ENCODE measurements at places on chromosomes 5 and 9. TPM values are rescaled to one million over a fixed set of nuclear protein-coding genes. Genes with fewer than 3 reads are reported as not detected.

PHYKPL gene
- 27.5 TPM for total RNA-seq

GABRA1 gene
- 0.41 TPM for total RNA-seq

KCNT1 gene
- total RNA-seq: not detected

DNA sequence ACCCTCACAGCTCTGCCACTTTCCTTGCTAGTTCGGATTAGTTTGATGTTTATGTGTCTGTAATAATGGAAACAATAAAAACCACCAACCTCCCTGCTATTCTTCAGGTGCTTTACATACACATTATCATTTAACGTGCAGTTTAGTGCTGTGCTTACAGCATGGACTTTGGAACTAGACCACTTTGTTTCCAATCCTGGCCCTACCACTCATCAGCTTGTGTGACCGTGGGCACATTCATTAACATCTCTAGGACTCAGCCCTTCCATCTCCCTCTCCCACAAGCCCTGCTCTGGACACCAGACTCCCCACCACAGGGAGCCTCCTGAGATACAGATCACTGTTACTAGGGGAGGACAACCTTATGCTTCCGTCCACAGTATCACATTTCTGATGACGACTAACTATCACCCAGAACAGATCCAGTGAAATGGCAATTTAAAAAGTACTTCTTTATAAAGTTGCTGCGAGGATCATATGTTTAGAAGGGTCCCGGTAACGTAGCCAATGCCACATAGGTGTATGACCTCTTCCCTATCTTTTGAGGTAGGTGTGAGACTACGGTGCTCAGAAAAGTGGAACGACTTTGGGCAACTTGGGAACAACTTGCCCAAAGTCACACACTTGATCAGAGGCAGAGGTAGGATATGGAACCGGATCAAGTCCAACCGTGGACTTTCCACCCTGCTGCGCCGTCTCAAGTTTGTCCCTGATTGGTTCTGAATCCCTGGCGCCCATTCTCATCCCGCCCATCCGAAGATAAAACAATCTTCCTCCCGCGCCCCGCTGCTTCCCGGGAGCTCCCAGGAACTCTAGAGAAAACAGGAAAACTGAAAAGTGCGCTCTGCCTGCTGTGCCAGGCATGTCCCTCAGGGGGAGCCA is 132.4 kb upstream of the NIPBL start:
- DNase-seq: peak; percentile 43

GRCh38 chr9:127523312-127523851 is 72.1 kb downstream of the LRSAM1 start:
- DNase-seq: no peak

GRCh38 chr5:180093651-180094382 is 22.3 kb upstream of the RNF130 start:
- no peak for DNase-seq

DNA sequence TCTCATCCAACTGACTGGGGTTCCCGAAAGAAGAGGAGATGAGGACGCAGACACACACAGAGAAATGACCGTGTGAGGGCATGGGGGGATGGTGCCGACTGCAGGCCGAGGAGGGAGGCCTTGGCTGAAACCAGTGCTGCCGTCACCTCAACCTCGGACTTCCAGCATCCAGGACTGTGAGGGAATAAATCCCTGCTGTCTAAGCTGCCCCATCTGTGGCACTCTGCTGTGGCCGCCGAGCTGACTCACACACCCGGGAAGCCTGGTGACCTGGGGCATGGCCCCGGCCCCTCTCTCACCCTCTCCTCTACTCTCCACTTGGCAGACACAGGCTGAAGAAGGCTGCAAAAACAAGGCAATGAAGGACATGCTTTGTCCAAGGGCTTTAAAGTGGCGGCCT is 4.4 kb upstream of the COL5A1 start:
- DNase-seq: peak; percentile 52

DNA sequence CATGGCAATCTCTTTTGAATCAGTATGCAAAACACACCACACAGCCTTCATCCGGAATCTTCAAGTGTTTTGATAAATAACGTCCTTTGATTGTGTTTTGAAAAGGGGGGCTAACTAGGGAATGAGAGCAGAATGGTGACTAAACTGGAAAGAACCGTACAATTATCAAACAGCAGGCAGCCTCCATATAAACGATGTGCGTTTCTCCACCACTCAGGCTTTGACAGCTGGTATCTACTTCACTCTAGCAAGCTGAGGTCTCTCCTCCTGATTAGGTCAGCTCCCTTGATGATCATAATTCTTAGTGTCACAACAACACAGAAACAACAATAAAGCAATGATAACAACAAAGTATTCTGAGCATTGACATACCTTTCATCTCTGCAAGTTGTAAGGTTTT is 465.9 kb downstream of the TUSC1 start:
- no peak for DNase-seq

DNA sequence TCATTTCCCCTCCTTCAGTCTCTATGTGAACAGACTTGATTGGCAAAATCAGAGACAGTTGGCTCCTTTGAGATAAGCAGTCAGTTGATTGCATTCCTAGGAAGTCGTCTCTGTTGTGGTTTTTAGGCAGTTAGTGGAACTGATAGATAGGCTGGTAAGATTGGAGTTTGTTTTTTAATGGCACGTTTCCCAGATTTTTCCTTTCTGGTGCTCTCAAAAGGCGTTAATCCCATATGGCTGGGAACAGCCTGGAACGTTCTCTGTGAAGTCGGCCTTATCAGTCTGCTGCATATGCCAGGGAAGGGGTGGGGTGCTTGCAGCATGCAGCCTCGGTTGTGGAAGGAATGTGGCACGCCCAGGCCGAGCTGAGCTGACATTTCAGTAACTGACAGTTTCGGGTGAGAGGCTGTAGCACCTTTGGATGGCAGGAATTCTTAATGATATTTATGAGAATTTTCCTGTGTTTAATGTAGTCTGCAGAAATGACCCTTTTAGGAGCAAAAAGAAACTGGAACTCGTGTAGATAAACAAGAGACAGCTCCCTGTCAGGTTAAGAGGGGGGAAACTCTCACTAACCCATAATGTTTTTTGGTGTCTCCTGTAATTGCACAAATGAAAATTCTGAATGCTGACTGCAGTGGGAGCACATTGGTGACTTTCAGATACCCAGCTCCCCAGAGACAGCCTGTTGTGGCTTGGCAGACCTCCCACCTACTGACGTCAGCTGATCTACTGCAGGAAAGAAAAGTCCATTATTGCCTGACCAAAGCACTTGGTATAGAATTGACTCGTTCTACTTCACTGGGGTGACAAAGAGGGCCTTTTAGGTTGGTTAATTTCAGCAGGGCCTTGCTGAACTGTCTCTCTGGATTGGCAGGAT is 6.3 kb downstream of the SPTAN1 start:
- DNase-seq: peak; percentile 93

DNA sequence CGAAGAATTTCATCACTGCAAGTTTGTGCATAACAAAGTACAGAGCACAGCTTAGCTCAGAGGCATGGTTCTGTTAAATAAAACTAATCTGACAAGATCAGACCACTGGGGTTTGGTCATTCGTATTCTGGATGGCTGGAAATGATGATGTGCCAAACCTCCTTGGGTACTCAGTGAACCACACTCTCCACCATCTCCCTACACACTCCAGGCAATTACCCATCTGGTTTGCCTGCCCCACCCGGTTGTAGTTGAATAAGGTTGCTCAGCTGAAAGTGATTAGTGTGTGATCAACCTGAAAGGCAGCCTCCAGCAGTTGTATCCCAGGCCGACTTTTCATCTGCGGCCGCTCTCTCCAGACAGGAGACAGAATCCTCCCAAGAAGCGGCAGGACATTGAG is 371.4 kb downstream of the TLE1 start:
- DNase-seq: peak; percentile 75

GRCh38 chr9:69400470-69400869 is 75.5 kb downstream of the ENTREP1 start:
- no peak for DNase-seq

DNA sequence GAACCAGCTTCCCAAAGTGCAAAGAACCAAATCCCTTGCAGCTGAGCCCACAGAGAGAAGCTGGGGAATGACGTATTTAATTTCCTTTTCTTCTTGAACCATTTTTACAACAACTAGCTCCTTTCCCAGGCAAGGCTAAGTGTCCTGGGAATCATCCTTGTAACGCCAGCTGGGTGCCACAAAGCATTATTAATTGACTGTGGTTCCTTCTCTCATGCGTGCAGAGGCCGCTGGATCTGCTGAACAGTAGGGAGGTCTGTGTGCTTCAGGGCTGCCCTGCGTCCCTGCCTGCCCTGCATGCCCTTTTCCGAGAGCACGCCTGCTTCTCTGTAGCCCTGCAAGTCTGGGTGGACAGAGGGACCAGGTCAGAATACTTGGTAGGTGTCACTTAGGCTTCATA is 124.1 kb upstream of the OTULINL start:
- DNase-seq: peak; percentile 45

GRCh38 chr5:116442095-116442534 is 132.5 kb downstream of the SEMA6A start:
- DNase-seq: peak; percentile 58

GRCh38 chr9:69877852-69878514 is 57.4 kb downstream of the CFAP95 start:
- no peak for DNase-seq
